Stimulated activated CD4-positive, alpha-beta T cell treated with anti-CD3 and anti-CD28 coated beads, Interleukin-12 subunit alpha, Interleukin-12 subunit beta, amount 100 ng/mL, for 48 hours (primary cell): ENCODE measurements at places on chromosomes 4 and X.
A peak's percentile ranks its signal among the peaks of the same experiment; 100 is the strongest.

DNA sequence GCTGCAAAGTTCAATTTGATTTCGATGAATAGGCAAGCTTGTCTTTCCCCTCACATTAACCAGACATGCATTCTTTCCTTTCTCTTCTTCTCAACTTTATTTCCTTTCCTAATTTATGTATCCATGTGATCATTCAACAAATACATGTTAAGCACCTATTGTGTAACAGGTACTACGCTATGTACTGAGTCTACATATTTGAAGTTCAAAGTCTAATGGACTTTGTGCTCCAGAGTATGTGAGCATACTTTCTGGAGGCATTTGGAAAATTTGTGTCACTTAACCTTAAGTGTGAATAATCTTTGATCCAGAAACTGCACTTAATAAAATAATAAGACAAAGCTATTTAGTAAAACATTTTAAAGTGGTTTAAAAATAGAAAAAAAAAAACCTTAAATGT, 675.3 kb upstream of the CT83 start:
- DNase-seq: no peak

DNA sequence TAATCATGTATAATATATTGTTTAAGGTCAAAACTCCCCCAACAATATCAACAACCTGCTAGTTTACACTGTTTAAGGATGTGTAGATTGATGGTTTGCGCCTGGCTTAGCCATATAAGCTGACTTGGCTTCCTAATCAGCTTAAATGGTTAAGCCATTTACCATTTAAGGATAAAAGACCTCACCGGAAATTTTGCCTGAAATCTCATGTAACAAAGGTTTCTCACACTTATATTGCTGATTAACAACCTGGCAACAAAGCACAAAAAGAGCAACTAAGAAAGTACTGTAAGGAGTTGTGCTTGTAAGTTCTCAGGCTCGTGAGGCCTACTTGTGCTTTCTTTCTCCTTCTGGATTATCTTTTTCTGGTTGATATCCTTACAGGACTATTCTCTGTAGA, 485.2 kb downstream of the GABRG1 start:
- no peak for DNase-seq

DNA sequence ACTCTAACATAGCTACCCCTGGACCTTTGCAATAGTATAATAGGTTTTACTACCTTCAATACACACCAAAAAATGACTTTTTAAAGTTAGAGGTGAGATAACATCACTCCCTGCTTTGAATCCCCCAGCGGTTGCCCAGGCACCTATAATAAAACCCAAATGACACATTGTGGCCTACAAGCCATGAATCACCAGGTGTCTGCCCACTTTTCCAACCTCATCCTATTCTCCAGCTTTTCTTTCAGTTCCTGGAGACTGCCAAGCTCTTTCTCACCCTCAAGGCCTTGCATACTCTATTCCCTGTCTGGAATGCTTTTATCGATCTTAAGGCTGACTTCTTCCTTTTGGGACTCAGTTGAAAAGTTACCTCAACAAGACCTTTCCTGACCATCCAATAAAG, 16.4 kb upstream of the PRSS48 start:
- no peak for DNase-seq

- no peak for DNase-seq
Observed at GRCh38 chr4:72525938-72526337, 43.1 kb downstream of the ADAMTS3 start.

DNA sequence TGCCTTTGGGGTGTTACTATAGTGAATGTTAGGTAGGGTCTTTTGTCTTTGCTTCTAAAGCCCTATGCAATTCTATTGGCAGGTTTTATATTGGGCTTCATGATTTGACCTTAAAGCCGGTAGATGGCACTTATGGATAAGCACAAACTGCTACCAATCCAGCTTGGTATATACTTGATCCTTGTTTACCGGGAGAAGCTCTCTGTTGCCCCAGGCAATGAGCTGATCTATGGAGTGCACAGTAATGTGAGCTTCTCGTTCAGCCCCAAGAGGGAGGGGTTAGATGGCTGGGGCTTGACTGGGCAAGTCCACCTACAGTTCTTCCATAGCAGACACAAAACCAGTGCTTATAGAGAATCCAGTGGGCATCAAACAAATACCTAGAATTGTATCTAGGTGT, 287.2 kb upstream of the CT83 start:
- no peak for DNase-seq

GRCh38 chrX:39508300-39508692, 589.5 kb downstream of the BCOR start:
- peak; percentile 14 for DNase-seq

- no peak for DNase-seq
Observed at GRCh38 chr4:48109413-48110263, 24.4 kb downstream of the TXK start.

- no peak for DNase-seq
Observed at GRCh38 chr4:62004881-62005280, 804.8 kb downstream of the ADGRL3 start.

- DNase-seq: no peak
Observed at GRCh38 chr4:176970853-176971252, 178.1 kb upstream of the VEGFC start.

GRCh38 chrX:19579485-19579884, 64.2 kb upstream of the MAP3K15 start:
- DNase-seq: no peak

GRCh38 chr4:56821381-56822243, at the start of gene SPINK2:
TSS of gene SPINK2 (minus strand) at chr4:56821701. CDS start at chr4:56821662, 39 bp downstream.
- peak; percentile 52 for DNase-seq

- no peak for DNase-seq
Observed at GRCh38 chr4:156598138-156598681, 373.4 kb downstream of the PDGFC start.

GRCh38 chr4:140297221-140297570, 76.2 kb upstream of the SCOC start:
- DNase-seq: no peak

DNA sequence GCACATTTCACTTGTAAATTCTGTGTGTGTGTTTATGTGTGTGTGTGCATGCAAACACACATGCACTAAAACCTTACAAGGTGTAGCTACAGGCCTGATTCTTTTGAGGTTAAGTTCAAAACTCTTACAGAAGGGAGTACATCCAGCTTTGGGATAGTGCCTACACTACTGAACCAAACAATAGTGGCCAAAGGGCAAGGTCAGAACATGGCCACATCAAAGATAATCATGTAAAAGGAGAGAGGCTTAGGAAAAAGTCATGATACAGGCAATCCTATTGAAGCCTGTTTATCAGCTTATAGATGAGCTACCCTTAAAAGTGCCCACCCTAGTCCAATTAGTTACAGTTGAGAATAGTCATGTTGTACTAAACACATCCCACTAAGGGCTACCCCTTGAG, 139.6 kb downstream of the IDS start:
- DNase-seq: no peak

DNA sequence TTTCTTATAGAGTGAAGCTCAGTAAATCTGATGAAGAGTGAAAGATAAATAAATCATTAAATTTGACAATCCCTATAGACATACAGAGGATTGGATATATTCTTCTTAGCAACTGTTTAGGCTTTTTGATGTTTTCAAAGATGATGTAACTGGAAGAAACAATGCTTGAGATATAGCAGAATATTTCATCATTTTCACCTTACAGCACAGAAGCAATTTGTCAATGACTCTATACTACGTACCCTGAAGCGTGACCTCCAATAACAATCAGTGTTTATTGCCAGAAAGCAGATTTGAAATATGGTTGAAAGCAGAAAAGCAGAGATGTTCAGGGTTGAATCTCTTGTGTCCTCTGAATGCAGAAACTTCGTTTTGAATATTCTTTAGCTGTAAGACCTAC, 228.4 kb downstream of the DTHD1 start:
- no peak for DNase-seq

- DNase-seq: no peak
Observed at GRCh38 chr4:174696657-174697056, 132.4 kb downstream of the GLRA3 start.
